ENCODE measurements at places on chromosomes 11 and 22. TPM values are rescaled to one million over a fixed set of nuclear protein-coding genes. Genes with fewer than 3 reads are reported as not detected.

Gene HEPHL1
- not detected for total RNA-seq

Gene OPCML
- not detected for total RNA-seq

Gene E2F8
- total RNA-seq: 1.6 TPM

Gene CLDN5
- not detected for total RNA-seq

Gene SYT7
- 0.69 TPM for total RNA-seq

Gene UPK3A
- total RNA-seq: not detected

Gene EFCAB6
- total RNA-seq: 0.55 TPM

Gene ANO5
- 0.21 TPM for total RNA-seq

Gene FAM227A
- total RNA-seq: 1.8 TPM

Gene TP53AIP1
- total RNA-seq: 0.13 TPM

Gene ADM2
- total RNA-seq: 1.1 TPM

Gene CARD16
- 19.3 TPM for total RNA-seq

Gene ART1
- not detected for total RNA-seq

Gene OR5B3
- total RNA-seq: not detected
